ENCODE measurements at places on chromosomes 7 and 10.

GRCh38 chr7:95434557-95435421 lies at the start of gene PON2:
Gene PON2, minus strand, starts transcription at chr7:95435028. Its CDS starts 77 bp downstream, at chr7:95434951.
- DNase-seq, result peak; percentile 96

DNA sequence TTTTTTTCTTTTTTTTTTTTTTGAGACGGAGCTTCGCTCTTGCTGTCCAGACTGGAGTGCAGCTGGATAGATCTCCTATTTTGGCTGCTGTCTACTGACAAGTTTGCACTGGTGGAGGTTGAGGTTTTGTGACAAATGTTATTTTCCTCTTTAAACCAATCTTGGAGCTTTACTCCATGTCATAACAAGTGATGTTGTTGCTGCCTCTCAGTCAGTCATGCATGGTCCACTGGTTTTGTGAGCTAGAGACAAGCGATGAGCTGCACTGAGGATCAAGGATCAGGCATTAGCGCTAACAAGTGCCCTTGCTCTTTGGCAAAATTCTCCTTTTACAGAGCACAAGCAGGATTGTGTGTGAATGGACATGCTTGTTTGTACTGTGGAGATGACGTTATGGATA lies 805 bp upstream of the WDFY4 start:
- DNase-seq, result no peak

- no peak for DNase-seq
These were observed 38.0 kb downstream of the SNX10 start for GRCh38 chr7:26329520-26330255.

- no peak for DNase-seq
These were observed 27.8 kb downstream of the AFAP1L2 start for GRCh38 chr10:114376523-114376922.

DNA sequence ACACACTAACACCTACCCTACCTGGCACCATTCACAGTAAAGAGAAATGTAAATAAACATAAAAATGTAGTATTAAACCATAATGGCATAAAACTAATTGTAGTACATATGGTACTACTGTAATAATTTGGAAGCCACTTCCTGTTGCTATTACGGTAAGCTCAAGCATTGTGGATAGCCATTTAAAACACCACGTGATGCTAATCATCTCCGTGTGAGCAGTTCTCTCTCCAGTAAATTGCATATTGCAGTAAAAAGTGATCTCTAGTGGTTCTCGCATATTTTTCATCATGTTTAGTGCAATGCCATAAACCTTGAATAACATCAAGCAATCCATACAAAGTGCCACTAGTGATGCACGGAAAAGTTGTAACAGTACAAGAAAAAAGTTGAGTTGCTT lies 75.4 kb downstream of the CFTR start:
- no peak for DNase-seq

Measured in GM03348 (cell line).